ENCODE measurements at places on chromosomes 1 and 21.
A peak's percentile ranks its signal among the peaks of the same experiment; 100 is the strongest.

DNA sequence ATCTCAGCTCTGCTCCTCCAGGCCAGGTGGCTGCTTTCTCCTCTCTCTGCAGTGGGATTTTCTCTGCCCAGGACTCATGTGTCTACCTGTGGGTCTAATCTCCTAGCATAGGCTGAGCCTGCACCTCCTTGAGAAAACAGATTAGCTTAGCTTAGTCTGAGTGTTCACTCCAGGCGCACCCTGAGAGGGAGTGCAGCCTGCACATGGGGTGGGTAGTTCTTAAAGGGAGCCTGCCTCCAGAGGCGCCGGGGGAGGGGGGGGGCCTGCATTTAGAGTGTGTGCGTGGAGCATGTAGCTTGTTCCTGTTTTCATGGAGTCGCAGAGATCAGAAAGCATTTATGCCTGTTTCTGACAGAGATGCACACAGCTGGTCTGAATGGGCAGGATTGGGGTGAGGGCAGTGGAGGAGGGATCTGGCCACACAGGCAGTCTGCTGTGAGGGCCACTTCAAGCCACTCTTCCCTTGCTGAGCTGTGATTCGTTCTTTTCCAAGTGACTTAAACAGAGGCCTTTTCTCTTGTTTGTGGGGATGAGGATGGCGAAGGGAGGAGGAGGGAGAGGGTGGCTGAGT is 45.2 kb downstream of the GALNT2 start:
- no peak for DNase-seq

DNA sequence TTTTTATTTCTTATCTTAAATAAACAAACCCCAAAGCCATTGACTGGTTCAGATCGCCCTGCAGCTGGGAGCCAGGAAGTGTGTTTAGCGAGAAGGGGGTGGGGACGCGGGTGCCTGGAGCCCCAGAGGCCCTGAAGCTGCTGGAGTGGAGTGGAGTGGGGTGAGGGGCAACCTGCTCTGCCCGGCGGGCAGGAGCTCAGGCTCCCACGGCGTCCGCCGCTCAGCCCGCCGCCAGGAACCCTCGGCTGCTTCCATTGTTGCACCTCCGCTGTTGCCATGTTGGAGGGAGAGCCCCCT is 673 bp downstream of the PIK3C2B start:
- DNase-seq = peak; percentile 6

- no peak for DNase-seq
Observed at GRCh38 chr1:39827201-39827600, 38.5 kb upstream of the BMP8B start.

GRCh38 chr1:44717156-44717555 is 13.8 kb downstream of the RNU5D-1 start:
- DNase-seq = no peak

DNA sequence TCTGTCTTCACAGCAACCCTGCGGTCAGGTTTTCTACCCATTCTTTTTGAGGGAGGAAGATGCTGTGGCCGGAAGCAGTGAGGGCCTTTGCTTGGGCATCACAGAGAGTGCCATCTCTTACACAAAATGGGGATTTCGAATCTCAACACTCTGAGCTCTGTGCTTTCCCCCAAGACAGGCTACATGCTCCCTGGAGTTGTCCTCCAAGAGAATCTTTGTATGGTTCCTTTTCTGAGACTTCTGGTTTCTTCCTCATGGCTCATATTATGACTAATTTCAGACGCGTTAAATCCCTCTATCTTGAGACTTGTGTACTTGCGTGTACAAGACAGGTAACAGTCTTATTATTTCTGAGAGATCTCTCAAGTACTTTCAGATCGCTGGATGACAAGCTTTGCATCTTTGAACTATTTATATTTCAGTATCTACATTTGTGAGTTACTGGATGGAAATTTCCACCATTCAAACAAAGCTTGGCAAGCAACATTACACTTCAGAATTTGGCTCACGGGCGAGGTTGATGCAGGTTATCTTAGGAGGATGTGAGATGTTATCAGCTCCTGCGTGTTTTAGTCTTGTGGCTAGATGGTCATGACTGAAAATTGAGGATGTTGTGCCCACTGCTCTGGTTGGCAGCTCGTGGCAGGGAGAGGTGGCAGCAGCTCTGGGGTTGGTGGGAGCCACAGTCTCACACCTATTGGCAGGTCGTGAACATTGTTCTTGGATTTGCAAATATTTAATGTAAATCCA is 19.4 kb downstream of the ABCG1 start:
- DNase-seq = no peak

- no peak for DNase-seq
Observed at GRCh38 chr1:157040802-157041201, 4.7 kb downstream of the ARHGEF11 start.

DNA sequence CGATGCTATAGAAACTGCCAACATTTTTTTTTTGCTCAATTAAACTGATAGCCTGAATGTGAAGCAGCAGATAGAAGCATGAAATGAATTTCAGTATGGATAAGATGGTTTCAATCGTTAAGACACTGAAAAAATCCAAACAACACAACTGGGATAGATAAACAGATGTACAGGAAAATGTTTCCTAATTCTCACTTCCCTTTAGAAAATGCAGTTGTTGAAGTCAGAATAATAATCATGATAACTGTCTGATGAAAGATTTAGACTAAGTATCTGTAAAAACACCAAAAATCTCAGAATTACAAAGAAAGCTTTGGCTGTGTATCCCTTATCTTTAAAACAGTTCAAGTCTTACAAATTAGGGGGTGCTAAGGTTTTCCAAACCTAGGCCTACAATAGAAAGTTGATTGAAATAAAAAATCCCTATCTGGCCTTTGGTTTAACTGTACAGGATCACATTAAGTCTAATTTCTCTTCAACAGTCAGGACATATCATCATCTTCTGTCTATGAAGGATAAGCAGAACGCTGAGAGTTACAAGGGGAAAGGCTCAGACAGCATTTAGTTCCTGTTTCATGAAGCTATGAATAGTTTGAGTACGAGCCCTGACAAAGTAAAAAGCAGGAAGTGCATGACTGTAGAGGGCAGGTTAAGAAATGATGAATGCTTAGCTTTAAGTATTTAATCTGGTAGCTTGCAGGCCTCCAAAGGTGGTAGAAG is 203.2 kb downstream of the APP start:
- DNase-seq = no peak

- DNase-seq = no peak
Observed at GRCh38 chr1:204398197-204399125, 13.2 kb downstream of the PPP1R15B start.

DNA sequence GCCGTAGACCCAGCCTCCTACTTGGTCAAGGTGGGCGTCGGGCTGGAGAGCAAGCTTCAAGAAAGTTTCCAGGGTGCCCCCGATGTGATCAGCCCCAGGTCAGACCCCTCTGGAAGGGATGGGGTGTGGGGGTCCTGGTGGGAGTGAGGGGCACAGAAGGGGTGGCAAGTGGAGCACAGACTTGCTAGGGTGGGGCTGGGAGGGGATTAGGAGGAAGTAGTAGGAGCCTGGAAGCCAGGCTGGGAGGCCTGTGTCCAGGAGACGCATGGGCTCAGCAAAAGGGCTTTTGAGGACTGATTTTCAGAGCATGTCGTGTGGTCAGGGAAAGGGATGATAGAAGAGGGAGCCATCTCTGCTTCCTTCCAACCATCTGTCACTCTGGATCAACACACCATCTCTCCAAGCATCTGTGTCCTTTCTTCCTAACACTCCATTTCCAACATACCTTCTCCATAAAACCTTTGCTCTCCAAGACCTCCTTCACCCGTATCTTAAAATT is 8.5 kb downstream of the TRIM46 start:
- DNase-seq = no peak

- no peak for DNase-seq
Observed at GRCh38 chr1:54151013-54151412, 1.8 kb downstream of the CDCP2 start.

DNA sequence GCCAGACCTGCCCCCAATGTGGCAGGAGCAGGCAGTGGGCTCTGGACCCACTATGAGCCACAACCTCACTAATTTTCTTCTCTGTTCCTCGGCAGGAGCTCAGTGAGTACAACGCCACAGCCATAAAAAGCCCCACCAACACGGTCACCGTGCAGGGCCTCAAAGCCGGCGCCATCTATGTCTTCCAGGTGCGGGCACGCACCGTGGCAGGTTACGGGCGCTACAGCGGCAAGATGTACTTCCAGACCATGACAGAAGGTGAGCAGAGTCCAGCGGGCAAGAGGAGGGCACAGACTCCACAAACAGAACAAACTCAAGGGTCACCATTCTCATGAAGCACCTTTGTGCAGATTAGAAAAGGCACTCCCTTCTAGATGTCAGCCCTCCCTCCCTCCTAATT is 79.9 kb downstream of the LACTBL1 start:
- DNase-seq = no peak

- no peak for DNase-seq
Observed at GRCh38 chr1:40627987-40628902, 37.2 kb downstream of the RIMS3 start.

DNA sequence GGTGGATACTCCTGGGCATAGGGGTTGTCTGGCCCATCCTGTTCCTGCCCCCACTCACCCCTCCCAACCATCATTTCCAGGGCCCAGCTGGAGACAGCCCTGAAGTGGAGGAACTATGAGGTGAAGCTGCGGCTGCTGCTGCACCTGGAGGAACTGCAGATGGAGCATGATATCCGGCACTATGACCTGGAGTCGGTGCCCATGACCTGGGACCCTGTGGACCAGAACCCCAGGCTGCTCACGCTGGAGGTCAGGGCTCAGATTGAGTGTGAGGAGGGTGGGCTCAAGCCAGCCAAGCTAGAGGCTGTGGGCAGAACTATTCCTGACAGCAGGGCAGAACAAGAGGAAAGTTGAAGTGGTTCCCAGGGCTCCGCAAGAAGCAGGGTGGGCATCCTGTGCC is 14.2 kb downstream of the RHOC start:
- no peak for DNase-seq

- no peak for DNase-seq
Observed at GRCh38 chr1:100775483-100775882, 55.9 kb downstream of the VCAM1 start.

DNA sequence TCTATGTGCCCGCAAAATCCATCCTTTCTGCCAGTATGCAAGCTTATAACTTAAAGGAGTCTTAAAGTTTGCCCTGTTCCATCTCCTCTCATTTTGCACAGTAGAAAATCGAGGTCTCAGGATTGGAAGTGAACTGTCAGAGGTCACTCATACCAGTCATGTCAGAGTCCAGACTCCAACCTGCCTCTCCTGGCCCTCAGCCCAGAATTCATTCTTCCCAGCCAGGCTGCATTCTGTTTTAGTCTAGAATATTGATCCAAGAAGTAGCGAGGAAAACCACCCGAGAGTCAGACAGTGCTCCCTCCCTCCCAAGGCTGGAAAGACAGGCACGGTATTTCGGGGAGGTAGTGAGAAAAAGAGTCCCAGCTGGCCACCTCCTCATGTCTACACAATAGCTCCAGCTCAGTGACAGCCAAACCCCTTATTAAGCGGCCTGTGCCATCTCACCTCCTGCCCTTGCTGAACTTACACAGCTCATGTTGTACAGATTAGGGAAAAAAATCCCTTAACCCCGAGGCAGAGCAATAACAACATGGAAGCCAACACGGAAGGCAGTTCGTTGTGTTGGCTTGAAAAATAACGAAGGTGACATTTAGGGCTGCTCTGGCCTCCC is 89.4 kb downstream of the OMA1 start:
- DNase-seq = no peak

DNA sequence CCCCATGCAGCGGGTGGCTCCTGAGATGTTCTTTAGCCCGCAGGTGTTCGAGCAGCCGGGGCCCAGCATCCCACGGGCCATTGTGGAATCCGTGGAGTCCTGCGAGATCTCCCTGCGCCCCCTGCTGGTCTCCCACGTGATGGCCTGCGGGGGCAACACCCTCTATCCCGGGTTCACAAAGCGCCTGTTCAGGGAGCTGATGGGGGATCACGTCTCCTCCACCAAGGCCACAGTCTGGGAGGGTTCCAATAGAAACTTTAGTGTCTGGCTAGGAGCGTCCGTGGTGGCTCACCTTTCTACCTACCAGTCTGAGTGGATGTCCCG is 71.0 kb downstream of the ACTL8 start:
- no peak for DNase-seq

- no peak for DNase-seq
Observed at GRCh38 chr1:178344513-178345091, 152.2 kb downstream of the CLEC20A start.
